ENCODE measurements at places on chromosomes 1 and 21.
A peak's percentile ranks its signal among the peaks of the same experiment; 100 is the strongest.

- DNase-seq: no peak
Observed at GRCh38 chr21:42150474-42151085, 68.4 kb upstream of the ABCG1 start.

- DNase-seq: no peak
Observed at GRCh38 chr1:154556422-154556821, 2.0 kb downstream of the UBE2Q1 start.

GRCh38 chr1:38477811-38478210 lies 381.8 kb downstream of the RRAGC start:
- DNase-seq: no peak

GRCh38 chr21:44286716-44287632 lies 1.3 kb downstream of the AIRE start:
- DNase-seq: no peak

- no peak for DNase-seq
Observed at GRCh38 chr21:22791986-22792560, 1793.9 kb downstream of the NCAM2 start.

GRCh38 chr1:64163970-64164369 lies 39.5 kb upstream of the UBE2U start:
- no peak for DNase-seq

DNA sequence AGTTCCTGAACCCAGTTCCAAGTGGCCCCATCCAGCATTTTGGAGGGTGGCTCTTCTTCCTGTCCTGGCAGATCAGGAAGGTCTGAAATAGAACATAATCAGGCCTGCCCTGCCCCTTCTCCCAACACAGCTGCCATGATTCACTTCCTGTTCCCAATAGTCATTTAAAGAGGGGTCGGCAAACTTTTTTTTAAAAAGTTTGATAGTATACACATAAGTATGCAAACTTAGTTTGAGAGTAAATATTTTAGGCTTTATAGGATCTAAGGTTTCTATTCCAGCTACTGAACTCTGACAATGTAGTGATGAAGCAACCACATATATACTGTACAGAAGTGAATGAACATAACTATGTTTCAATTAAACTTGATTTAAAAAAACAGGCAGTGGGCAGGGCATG lies 66.4 kb downstream of the LUZP1 start:
- DNase-seq: no peak

DNA sequence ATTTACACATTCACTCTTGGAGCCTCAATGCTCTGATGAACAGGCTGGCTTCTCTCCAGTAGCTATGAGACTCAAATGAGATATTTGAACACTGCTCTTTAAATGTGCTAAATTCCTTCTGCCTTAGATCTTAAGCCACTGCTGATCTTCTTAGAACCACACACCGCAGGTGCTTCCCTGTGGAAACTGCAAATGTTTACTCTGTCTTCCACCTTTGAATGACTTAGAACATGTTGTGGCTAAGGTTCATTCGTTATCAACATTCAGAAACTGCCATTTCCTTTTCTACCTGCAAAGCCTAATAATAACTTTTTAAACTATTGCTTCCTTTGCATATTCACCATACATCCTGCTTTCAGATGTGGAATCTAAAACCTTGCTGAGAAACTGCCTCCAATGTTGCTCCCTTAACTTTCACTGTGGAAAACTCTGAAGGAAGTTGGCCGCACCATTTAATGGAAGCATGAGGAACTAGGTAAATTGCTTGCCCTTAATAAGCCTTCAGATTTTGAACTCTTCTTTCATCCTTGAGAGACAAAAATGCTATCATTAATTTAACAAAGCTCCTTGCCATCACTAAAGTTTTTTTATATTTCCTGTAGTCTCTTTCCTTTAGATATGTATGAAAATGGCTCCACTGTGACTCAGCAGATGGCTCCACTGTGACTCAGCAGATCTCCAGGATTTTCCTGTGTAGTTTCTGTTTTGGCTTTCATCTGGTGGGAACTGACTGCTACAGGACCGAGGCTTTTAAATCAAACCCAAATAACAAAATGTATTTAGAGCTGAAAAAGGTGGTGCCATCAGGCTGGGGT lies 143.8 kb downstream of the TNFSF18 start:
- no peak for DNase-seq

- no peak for DNase-seq
Observed at GRCh38 chr21:45040739-45041138, 33.6 kb upstream of the ADARB1 start.

DNA sequence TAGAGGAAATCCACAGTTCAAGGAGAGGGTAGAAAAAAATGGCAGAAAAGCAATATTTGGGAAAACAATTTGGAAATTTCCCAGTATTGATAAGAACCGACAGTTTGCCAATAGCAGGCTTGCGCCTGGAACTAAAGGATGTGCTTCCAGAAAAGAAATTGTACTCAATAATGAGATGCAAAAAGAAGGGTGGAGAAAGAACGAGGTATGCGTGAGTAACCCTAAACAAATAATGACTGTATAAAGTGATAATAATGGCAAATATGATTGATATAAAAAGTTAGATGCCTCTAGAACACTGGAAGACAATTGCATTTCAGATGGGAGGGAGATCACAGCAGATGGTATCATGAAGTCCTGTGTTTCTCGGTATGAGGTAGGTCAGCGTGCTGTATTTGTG lies 458.9 kb downstream of the DSCAM start:
- DNase-seq: no peak

GRCh38 chr1:47235806-47236205 lies 3.8 kb upstream of the TAL1 start:
- no peak for DNase-seq

- no peak for DNase-seq
Observed at GRCh38 chr1:206105464-206105995, 11.7 kb downstream of the AVPR1B start.

- DNase-seq: no peak
Observed at GRCh38 chr1:24443241-24443656, 27.6 kb downstream of the NIPAL3 start.

GRCh38 chr1:229035054-229035747 lies 235.7 kb upstream of the RAB4A start:
- no peak for DNase-seq

DNA sequence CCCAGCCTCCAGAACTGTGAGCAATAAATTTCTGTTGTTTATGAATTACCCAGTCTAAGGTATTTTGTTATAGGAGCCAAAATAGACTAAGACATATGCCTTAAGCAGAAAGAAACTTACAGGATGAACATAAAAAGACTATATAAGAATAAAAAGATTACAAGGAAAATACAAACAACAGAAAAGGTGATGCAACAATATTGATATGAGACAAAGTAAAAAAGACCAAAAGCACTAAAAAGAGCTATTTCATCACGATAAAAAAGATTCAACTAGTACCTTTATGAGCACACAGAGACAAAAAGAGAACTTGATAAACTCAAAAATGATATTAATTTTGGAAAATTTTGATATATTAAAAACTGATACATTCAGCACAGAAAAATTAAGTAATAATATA lies 3.2 kb upstream of the SLC22A15 start:
- no peak for DNase-seq

GRCh38 chr1:100134872-100135271 lies 1.9 kb downstream of the TRMT13 start:
- DNase-seq: no peak

GRCh38 chr1:41915786-41916571 lies 2.7 kb downstream of the HIVEP3 start:
- no peak for DNase-seq

GRCh38 chr1:78211483-78212092 lies 165.8 kb downstream of the GIPC2 start:
- no peak for DNase-seq

GRCh38 chr1:154466921-154467417 lies 35.0 kb upstream of the TDRD10 start:
- no peak for DNase-seq

DNA sequence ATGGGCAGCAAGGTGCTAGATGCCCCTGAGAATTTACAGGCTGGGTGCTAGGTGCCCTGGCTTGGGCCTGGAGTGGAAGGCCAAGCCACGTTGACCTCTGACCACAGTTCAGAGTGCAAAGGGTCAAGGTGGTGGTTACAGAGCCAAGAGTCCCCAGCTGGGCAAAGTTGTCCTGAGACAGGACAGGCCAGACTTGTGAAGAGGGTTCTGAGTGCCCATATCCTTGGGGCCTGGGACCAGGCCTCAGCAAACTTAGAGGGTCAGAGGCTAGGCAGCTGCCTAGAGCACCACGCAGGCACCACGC lies 18.9 kb upstream of the SELENON start:
- no peak for DNase-seq

- no peak for DNase-seq
Observed at GRCh38 chr1:116766616-116767469, 12.6 kb downstream of the CD2 start.

DNA sequence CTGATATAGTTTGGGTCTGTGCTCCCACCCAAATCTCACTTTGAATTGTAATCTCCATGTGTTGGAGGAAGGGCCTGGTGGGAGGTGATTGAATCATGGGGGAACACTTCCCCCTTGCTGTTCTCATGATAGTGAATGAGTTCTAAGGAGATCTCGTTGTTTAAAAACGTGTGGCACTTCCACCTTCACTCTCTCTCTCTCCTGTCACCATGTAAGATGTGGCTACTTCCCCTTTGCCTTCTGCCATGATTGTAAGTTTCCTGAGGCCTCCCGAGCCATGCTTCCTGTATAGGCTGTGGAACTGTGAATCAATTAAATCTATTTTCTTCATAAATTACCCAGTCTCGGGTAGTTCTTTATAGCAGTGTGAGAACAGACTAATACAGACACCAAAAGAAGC lies 40.4 kb downstream of the FRRS1 start:
- DNase-seq: no peak

GRCh38 chr1:19616489-19616888 lies 27.6 kb upstream of the NBL1 start:
- no peak for DNase-seq

DNA sequence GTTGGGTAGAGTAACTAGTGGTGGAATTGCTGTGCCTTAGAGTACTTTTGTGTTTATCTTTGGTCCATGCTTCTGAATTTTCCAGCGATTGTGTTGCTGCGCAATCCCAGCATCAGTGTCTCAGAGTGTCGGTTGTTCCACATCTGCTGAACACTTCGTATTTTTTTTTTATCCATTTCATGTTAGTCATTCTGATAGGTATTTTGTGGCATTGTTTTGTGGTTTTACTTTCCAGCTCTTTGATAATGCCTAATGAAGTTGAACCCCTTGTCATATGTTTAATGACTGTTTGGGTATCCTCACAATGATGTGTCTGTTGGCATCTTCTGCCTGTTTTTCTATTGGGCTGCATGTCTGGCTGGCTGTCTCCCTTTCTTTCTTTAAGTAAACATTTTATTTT lies 13.6 kb downstream of the TUFT1 start:
- DNase-seq: no peak

GRCh38 chr1:2135441-2135841 lies 59.1 kb downstream of the FAAP20 start:
- no peak for DNase-seq

DNA sequence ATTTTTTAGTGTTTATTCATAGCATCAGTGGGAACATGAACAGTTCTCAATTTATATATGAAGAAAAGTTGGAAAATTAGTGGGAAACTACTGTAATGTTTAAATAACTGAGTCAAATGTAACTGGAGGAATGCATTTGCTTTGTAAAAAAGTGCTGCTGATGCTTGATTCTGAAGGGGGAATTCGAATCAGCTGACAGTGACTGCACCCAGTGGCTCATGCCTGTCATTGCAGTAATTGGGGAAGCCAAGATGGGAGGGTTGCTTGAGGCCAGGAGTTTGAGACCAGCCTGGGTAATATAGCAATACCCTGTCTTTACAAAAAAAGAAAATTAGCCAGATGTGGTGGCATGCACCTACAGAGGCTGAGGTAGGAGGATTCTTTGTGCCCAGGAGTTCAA lies 398.4 kb downstream of the ZP4 start:
- DNase-seq: no peak

DNA sequence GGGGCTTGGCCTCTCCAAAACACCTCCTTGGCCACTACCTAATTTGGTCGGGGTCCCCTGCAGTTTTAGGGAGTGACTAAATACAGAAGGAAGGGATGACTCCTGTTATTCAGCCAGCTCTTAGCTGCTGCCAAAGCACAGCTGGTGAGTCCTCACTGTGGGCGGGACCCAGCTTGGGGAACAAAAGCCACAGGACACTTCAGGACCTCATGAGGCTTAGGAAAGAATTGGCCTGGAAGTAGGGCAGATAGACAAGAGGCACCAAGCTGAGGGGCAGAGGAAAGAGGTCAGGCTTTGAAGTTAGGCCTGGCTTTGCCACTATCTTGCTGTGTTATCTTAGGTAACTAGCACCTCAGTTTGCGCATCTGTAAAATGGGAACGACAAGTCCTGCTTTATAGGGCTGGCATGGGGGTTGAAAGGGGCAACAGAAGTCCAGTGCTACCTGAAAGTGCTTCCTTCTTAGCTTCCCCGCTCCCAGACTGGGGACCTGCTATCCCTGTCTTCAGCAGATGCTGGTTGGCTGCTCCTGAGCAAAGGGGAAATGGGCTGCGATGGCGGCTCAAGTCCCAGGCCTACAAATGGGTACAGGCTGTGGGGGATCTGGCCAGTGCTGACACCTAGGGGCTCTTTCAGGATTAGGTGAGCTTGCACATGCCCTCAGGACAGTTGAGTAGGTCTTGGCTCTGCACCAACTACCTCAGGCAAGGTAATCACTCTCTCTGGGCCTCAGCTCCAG lies 15.7 kb downstream of the IFI6 start:
- DNase-seq: no peak

- peak; percentile 34 for DNase-seq
Observed at GRCh38 chr1:16078925-16079656, 5.6 kb upstream of the FAM131C start.

GRCh38 chr1:223308136-223308535 lies 55.8 kb downstream of the SUSD4 start:
- no peak for DNase-seq

- DNase-seq: no peak
Observed at GRCh38 chr1:203082571-203083462, 3.0 kb downstream of the MYOG start.

GRCh38 chr1:46690931-46691421 lies 19.3 kb downstream of the TEX38 start:
- no peak for DNase-seq

DNA sequence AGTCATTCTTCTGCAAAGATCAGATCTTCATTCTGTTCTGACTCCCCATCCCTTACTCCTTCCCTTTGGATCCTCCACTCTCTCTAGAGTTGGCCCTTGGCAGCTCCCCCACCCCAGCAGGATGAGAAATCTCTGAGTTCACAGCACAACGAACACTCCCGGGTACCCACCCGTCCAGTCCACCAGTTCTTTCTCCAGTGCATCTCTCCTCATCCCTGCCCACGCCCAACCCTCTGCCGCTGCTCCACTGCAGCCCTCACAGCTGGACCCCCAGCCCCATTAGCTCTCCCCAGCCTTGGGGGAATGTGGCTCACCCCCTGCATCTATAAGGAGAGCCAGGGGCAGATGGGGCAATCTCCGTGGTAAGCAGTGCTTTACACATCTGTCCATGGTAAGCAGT lies 125.7 kb downstream of the MATN1 start:
- no peak for DNase-seq

GRCh38 chr1:24317956-24318614 lies 1.1 kb upstream of the GRHL3 start:
- no peak for DNase-seq

Data from stimulated activated CD4-positive, alpha-beta T cell treated with anti-CD3 and anti-CD28 coated beads, Interleukin-1b, Interleukin-23, amount 100 ng/mL, for 1 hour (primary cell).